ENCODE measurements at places on chromosomes 4 and X.

DNA sequence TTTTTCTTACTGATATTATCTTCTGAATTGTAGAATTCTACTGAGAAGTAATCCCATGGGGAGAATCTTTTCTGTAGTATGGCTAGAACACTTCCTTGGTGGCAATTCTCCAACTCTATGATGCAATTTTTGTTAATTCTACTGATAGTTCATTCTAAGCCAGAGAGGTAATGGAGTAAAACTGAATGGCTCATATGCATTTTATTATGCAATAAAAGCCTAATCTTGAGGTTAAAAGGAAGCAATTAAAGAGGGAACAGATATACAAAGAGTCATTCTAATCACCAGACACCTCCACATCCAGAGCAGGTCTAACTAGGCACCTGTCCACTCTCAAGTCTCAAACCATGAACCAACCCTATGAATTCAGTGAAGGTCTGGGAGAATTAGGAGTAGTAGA is 9.7 kb downstream of the RAP2C start:
- peak; percentile 71 for DNase-seq

GRCh38 chr4:38860788-38861424 is 4.3 kb upstream of the TLR6 start:
- no peak for DNase-seq

- DNase-seq, result no peak
Observed at GRCh38 chrX:105265093-105265492, 44.6 kb upstream of the TEX13A start.

DNA sequence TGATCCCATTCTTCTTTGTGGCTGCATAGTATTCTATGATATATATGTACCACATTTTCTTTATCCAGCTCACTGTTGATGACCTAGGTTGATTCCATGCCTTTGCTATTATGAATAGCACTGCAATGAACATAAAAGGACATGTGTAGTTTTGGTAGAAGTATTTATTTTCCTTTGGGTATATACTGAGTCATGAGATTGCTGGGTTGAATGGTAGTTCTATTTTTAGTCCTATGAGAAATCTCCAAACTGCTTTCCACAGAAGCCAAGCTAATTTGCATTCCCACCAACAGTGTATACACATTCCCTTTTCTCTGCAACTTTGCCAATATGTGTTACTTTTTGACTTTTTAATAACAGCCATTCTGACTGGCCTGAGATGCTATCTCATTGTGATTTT is 278.3 kb downstream of the PCDH18 start:
- peak; percentile 81 for DNase-seq

DNA sequence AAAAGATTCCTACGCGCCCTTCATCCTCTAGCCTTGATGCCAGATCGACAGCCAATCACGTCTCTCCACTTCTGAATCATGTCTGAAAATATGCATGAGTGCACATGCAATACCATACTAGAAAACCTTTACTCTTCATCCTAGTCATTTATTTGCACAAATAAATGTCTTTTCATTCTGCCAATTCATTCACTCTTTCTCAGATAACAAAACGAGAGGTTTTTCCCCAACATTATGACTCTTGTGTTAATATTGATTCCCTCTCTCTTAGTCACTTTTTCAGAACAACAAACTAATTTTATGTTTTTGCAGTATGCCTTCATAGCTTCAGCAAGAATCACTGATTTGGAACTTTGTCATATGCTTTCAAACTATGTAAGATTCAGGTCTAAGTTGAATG is 549.4 kb upstream of the GALNT7 start:
- no peak for DNase-seq

- DNase-seq, result no peak
Observed at GRCh38 chr4:163662768-163663167, 168.3 kb downstream of the TMA16 start.

GRCh38 chrX:14697451-14697850 is 168.1 kb downstream of the GLRA2 start:
- DNase-seq, result no peak

DNA sequence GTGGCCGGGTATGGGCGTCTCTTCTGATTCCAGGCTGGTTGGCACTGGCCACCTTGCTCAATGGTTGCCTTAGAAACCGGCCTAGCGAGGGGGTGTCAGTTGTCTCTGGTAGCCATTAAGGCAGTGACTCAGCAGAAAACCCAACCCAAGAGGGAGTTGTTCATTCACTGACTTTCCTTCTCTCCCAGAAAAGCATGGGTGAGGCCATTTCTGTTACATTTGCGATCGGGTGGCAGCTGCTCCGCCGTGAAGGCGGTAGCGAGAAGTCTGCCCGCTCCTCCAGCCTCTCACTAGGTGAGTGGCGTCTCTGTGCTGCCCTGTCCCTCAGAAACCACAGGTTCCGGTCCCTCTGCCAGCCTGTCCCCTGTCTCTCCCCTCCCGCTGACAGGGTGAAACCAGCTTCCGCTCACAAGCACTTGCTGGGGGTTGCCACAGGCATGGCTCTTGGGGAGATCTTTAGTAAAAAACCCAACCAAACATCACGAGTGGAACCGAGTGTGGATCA is 17.4 kb downstream of the IRAK1 start:
- peak; percentile 68 for DNase-seq

- DNase-seq, result no peak
Observed at GRCh38 chr4:182193311-182193710, 49.9 kb upstream of the TENM3 start.

DNA sequence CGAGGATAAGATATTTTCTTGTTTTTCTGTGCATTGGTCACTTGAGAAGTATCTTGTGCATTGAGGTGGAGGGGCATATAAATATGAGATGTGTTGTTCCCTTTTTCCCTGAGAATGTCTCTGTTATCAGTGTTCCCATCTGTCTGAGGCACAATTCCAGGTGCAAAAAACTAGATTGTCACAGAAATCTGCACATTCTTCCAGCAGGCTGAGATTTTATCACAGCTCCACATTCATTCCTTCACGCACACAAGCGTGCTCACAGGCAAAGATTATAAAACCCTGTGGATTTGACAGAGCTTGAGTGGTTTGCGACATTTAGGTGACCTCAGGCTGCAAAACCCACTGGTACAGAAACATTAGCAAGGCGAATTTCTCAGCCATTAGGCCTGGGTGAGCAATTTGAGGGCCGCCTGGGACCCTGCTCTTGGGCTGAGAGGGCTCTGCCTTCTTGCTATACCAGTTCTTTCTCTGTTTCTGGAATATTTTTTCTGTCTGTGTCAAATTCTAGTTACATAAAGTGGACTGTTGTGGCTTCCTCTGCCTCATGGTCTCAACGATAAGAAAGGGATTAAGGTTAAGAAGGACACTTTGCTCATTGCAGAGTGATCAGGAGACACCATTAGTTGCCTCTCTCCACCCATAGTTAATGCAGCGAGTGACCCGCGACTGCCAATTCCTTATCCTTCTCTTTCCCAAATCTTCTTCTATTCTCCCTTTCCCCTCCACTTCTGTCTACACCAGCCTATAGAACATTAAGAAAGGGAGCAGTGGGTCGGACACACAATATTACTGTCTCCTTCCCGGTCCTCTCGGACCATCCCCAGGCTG is 86.7 kb upstream of the C1QTNF7 start:
- DNase-seq, result no peak

- DNase-seq, result peak; percentile 29
Observed at GRCh38 chrX:15564981-15565579, 35.7 kb downstream of the ACE2 start.

DNA sequence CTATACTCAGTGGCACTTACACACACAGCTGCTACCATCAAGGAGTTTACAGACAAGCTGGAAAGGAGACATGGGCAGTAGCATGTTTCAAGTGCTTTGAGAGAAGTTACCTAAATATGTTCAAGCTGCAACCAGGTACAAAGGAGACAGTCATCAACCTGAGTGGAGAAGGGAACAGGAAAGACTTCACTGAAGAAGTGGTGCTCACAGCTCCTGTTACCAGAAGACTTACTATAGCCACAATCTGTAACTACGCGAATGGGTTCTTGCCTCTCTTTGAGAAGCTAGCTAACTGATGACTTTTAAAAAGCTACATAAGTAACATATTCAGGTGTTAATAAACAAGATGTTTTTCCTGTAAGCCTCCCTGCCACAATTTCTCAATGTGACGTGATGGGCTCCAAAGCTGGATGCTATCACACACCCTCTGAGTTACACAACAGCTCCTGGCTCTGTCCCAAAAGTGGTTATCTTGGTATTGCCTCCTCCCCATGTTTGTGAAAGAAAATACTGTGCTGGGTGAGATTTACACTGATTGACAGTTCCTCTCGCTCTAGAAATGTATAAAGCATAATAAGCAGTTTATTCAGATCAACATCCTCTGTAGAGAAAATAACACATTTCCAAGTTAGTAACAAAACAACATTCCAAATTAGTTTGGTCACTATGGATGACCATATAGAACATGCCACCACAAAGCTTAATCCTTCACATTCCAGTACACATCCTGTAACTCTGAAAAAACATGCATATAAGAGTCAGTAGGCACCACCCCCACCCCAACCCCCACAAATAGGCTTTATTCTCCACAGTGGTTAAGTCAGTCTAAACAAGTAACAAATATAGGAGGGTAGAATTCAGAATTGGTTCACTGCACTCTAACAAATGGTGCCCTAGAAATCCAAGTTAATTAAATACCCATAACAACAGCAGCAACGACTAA is 81.8 kb downstream of the FRYL start:
- peak; percentile 95 for DNase-seq

DNA sequence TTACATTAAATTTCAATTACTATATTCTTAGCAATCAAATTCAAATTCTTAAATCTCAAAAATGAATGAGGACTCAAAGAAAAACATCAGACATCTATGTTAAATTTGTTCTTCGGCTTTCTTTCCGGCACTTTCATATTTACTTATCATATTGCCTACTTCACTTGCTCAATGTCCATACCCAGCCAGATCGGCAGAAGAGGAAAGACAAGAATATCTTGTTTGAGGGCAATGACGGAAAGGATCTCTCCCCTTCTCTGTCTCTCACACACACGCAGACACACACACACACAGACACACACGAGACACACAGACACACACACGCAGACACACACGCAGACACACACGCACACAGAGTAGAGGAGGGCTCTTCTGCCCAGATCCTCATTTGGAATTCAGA is 13.2 kb upstream of the IRF2 start:
- DNase-seq, result no peak

DNA sequence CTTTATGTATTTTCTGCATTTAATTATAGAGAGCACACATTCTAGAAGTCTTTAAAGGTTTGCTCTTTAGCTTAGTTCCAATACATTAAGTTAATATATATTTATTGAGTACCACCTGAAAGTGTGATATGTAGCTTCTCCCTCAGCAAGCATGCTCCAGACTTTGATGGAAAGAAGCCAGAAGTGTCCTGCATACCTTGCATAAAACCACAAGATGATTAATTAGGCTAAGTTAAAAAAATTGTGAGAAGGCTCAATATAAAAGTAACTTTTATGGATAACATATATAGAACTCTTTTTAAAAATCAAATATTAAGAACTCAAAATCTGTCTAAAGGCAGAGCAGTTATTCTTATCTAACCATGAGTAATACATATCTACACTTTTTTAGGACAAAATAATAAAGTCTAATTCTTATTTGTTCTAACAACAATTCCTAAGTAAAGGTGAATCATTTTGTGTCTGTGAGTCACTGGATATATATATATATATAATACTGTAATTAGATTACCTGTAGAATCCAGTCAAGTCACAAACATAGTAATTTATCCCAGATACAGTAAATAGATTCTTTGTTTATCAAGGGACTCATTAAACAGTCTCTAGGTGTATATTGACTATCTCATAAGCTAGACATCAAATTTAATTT is 51.2 kb downstream of the INTS12 start:
- DNase-seq, result no peak

DNA sequence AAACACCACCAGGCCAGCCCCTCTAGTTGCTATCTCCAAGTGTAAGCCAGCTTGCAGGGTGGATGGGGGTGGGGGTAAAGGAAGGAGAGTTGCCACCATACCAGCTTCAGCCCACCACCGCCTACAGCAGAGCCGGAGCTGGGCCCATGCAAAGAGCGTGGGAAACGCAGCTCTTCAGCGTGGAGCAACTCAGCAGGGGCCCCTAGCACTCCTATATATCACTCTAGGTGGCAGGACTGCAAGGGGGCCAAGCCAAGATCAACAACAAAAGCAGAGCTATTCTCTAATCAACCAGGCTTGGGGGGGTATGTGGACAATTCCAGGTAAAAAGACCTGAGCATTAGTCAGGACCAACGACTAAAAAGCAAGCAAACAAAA is 35.5 kb upstream of the IQSEC2 start:
- DNase-seq, result no peak

GRCh38 chrX:44317181-44317580 is 26.3 kb downstream of the EFHC2 start:
- no peak for DNase-seq

DNA sequence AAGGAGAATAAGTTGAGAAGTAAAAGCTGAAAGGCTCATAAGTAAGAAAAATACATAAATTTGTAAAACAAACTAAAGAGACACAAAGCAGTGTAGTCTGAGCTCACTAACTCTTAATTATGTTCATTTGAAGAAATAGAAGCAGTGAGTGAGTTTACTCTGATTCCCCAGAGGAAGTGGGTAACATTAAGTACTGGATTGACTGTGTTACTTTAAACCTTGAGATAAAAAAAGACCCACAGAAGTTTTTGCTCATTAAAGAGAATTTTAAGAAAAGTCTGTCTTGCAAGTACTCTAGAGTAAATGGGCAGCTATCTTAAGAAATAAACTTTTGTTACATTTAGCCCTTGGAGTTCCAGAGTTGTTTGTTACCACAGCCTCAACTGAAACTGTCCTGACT is 2466.9 kb downstream of the PCDH7 start:
- no peak for DNase-seq

GRCh38 chr4:87044511-87045233 is 109.9 kb downstream of the AFF1 start:
- no peak for DNase-seq

DNA sequence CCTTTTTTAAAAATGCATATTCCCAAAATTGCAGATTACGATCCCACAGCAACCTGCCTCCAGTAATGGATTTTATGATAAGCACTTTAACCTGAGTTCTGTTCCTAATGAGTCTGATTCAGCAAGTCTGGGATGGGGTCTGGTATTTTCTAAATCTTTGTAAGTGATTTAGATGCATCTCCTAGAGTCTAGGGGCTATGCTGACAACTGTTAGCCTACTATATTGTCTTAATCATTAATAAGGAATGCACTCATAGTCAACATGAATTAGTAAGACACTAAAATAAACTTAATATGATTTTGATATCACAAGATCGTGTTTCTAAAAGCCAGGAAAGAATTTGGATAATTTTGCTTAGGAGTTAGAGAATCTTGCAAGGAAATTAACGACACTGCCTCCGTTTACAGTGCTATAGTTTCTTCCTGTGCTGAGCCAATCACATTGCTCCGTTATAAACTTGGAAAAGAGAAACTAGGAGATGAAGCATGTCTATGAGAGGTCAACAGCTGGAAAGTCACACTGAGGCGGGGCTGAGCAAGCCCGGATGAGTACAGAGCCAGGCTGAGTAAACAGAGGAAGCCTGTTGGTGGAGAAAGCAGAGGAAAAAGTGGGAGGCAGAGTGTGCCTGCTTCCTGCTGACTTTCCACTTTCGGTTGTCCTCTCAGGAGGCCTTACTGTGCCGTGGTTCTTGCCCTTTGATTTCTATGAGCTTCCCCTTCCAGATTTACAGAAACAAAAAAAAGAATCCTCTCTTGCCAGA is 5.4 kb downstream of the SCARB2 start:
- peak; percentile 77 for DNase-seq

Measured in fibroblast of skin of right quadriceps (primary cell).